ENCODE measurements at places on chromosomes 6 and 20.

- DNase-seq = no peak
Observed at GRCh38 chr6:43254138-43254817, 11.0 kb downstream of the TTBK1 start.

DNA sequence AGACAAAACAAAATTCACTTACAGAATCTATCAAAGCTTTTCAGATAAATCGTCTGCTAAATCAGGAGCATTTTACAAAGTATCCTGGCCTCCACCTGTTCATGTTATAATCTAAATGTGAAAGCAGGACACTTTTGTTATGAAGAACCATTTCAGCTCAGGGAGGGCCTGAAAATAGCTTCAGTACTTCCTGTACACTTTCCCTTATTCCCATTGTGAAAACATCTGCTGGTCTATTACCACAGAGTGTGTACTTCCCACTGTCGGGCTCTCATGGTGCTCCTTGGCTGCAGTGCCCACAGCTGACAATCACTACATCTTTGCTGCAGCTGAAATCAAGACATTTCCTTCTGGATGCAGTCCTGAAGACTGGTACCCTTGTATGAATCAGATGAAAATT lies 128.1 kb downstream of the OPRM1 start:
- no peak for DNase-seq

GRCh38 chr6:99187429-99187828 lies 162.0 kb downstream of the FAXC start:
- DNase-seq = no peak

GRCh38 chr6:4973982-4974745 lies 29.7 kb downstream of the RPP40 start:
- DNase-seq = peak; percentile 32

GRCh38 chr20:60144974-60145527 lies 186.8 kb downstream of the CDH26 start:
- DNase-seq = no peak

- no peak for DNase-seq
Observed at GRCh38 chr6:150212778-150213177, 69.9 kb downstream of the PPP1R14C start.

DNA sequence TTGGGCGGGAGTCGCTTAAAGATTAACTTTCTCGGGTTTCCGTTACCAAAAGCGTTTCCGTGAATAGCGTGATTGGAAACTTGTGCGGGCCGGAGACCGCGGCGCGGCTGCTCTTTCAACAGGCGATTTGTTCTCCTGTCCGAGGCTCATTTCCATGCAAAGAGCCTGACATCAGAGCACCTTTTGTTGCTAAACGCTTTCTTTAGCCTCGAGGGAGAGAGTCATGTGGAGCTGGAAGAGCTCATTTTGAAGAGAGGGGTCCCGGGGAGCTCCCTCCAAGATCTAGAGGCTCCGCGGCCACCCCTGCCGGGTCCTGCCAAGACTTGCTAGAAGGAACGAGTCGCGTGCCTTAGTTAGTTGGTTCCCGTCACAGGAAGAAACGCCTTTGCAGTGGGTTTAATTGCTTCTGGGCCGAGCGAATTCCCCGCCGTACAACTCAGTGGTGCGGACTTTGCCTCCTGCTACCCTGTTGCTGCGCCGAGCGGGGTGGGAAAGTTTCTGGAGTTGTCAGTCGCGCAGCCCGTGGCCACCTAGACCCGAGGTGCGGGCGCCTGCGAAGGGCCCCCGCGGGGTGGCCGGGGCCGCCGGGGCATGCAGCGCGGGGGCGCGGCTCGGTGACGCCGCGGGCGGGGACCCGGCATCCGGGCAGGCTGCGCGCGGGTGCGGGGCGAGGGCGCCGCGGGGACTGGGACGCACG lies at the start of gene SASH1:
SASH1 (plus strand) TSS at position 489 of the 697 bp plus-strand sequence. CDS start 230 bp downstream, outside the sequence.
- DNase-seq = peak; percentile 24

DNA sequence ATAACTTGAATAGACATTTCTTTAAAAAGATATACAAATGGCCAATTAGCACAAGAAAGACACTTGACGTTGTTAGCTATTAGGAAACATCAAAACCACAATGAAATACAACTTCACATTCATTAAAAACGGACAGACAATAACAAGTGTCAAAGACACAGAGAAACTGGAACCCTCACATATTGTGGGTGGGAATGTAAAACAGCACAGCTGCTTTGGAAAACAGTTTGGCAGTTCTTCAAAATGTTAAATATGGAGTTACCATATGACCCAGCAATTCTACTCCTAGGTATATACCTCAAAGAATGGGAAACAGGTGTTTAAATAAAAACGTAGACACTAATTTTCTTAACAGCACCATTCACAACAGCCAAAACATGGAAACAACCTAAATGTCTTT lies 100.5 kb upstream of the SLC22A23 start:
- no peak for DNase-seq

DNA sequence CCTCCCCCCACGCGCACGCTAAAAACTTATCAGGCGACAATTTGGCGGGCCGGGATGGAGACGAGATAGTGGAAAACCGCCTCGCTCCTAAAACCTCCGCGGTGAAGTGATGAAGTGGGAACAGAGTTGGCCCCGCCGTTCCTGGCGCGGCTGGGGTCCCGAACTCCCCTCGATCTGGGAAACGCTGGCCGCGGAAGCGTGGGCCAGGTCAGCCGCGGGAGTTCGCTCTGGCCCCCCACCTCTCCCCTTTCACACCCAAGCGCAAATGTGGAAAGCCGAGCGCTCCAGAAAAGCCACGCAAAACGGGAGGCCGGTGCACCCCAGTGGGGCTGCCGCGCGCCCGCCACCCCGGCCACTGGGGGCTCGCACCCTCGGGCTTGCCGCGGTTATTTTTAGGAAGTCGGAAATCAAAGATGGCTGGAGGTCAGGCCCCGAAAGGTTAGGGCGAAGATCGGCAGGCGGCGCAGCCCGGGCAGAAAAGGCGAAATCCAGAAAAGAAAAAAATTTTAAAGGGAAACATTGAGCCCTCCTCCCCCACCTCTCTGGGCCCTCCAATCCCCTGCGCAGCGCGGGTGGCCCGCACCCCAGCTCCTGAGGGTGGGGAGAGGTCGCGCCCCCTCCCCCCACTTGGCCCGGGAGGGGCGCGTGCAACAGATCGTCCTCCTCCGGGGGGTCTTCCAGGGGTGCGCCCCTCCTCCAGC lies 1.0 kb downstream of the SALL4 start:
- peak; percentile 81 for DNase-seq

DNA sequence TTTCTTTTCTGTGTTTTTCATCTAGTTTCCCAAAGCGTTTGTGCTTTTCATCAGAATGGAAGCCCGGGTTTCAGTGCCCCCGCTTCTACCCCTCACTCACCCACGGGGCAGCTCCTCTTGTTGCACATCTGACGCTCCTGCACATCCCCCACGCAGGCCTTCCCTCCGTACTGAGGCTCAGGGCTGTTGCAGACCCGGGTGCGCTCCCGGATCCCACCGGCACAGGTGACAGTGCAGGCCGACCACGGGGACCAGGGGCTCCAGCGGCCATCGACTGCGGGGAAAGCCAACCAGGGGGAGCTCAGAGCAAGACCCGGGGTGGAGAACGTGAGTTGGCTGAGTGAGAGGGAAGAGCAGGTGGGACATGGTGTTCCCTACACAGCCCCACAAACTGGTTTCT lies 19.0 kb downstream of the THBS2 start:
- DNase-seq = no peak

DNA sequence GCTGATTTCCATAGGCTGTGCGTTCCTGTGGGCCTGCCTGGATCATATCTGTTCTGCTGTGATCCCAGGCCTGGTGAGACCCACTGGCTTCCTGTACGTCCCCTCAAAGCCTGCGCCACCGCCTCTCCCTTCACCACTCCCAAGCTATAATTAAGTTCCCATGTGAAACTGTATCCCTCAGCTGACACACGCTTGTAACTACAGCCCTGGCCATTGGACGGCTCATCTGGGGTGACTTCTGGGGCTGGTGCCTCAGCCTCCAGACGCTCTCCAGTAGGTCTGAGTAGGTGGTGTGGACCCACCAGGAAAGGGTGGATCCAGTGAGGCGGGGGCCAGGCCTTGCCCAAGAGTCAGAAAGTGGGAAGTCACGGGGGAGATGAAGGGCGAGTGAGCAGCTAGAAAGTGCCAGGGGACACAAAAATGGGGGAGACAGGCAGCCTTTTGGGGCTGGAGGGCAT lies 21.0 kb downstream of the PPARD start:
- peak; percentile 68 for DNase-seq

Measured in SK-N-SH (cell line).